NCI-H510A treated with DMSO at 0.1 percent for 48 hours (cell line): ENCODE measurements at places on chromosomes 13 and 19.

- no peak for DNase-seq
These were observed 165.7 kb upstream of the KL start for GRCh38 chr13:32850316-32851052.

DNA sequence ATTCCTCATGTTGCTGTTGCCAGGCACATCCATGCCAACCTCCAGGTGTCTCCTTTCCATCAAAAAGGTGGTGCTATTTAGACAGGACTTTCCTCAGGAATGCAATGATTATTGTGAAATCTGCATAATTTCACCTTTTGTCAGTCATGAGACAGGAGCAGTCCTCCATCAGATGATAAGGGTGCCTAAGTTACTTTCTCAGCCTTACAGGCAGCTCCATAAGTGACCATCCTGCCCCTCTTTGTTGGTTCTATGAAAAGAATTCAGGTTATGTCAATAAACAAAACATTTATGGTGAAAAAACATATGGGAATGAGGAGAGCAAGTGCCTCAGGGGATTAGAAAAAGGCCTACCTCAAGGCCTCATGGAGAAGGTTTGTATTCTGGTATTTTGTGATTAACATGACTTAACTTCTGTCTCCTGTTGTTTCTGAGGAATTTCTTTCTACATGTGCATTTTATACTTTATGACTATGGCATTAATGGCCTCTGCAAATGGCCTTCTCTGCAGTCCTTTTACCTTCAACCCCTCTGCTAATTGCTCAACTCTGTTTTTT is 110.3 kb upstream of the DIAPH3 start:
- DNase-seq, result no peak

DNA sequence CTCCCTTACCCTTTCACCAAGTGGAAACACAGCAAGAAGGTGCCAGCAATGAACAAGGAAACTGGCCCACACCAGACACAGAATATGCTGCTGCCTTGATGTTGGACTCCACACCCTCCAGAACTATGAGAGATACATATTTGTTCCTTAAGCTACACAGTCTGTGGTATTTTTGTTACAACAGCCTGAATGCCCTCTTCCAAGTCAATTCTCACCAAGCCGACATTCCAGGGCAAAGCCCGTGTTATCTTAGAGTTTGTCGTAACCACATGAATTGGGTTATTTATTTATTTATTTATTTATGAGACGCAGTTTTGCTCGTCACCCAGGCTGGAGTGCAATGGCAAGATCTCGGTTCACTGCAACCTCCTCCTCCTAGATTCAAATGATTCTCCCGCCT is 14.9 kb downstream of the FGF21 start:
- DNase-seq, result no peak

DNA sequence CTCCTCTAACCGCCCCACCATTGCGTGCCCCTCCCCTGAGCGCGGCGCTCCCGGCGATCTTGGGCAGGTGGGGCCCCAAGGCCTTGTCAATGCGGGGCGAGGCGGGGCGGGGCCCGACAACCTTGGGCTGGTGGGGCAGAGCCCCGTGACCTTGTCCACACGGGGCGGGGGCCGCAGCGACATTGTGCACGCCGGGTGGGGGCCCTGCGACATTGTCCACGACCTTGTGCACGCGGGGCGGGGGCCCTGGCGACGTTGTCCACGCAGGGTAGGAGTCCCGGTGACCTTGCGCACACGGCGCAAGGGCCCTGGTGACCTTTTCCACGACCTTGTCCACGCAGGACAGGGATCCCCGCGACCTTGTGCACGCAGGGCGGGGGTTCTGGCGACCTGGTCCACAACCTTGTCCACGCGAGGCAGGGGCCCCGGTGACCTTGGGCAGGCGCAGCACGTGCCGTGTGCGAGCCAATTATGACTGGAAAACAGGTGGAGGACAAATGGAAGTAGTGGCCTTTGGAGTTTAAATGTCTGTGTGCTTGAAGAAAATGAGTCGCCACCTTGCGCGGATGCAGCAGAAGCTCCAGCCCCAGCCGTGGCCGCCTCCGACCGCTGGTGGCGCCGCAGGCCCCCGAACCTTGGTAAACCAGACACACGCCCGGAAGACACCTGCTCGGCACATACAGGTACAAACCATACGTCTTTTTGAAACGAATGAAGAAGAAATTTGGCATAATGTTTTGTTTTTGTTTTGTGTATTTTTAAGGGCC is 62.6 kb downstream of the LATS2 start:
- DNase-seq, result no peak

- no peak for DNase-seq
These were observed 19.6 kb downstream of the MTMR6 start for GRCh38 chr13:25267715-25268114.

DNA sequence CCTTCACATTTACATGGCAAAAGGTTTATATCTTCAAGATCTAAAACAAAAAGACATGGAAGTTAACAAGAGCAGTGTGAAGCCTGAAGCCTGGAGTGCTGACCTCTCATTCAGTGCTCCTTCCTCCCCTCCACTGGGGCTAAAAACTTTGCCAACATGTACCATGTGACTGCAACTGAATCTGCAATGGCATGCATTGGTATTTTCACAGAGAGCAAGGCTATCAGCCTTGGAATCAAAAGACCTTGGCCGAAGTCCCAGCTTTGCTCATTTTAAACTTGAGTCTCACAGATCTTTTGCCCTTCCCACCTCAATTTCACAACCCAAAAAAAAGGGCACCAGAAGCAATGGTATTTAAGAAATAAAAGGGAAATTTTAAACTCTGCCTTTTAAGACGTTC is 325.1 kb downstream of the DCT start:
- no peak for DNase-seq

- DNase-seq, result no peak
These were observed at the start of gene PGLYRP2 for GRCh38 chr19:15479391-15480345. Gene PGLYRP2, minus strand, starts transcription at chr19:15479501. Its CDS starts 130 bp downstream, at chr19:15479371.

GRCh38 chr19:38089440-38089839 is 134.6 kb downstream of the DPF1 start:
- DNase-seq, result no peak

DNA sequence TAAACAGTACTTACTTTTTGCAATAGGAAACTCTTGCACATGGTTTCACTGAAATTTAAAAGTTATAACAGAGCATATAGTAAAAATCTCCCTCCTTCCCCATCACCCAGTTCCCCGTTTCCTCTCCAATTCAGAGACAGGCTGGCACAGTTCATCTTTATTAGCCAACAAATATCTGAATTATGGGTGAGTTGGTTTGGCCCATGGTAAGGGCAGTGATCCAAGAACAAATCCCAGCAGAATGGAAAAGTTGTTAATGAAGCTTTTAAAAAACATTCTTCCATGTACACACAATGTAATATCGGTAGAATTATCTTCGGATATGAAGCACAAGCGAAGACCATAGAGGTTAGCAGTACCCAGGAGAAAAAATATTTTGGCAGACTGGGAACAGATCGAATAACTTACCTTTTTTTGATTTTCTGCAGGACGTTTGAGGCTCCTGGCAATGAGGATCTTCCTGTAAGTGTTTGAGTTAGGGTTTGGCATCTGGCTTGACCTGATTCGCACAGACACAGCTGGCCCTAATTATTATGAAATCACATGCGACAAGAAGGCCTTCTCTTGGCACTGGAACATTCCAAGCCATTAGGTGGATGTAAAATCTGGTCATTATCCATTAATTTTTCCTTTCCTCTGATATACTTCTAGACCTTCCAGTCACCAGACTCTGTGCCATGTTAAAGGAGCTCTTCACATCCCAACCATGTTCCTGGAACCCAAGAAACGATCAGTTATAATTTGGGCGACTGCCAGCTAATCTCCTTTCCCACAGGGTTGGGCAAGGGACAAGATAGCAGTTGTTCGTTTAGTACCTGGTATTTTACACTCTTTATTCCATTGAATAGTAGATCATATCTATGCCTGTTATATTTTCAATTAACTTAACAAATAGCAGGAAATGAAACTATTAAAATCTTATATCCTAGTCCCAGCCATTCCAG is 139.4 kb upstream of the TSC22D1 start:
- DNase-seq, result no peak

DNA sequence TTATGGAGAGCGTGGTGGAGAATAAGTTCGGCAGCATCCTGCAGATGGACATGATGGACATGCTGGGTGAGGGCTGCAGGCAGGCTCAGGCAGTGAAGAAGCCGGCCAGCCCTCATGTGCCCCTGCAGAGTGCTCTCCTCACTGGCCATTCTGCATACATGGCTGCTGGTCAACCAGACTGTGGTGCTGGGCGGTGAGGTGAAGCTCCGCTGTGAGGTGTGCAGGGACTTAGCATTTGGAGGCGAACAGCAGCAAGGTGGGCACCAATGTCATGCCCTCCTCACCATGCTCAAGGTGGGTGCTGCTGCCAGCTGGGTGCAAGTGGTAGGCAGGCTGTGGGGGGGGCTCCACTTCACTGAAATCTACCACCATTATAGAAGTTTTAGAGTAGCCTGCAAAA is 5.7 kb upstream of the ZNF492 start:
- no peak for DNase-seq

DNA sequence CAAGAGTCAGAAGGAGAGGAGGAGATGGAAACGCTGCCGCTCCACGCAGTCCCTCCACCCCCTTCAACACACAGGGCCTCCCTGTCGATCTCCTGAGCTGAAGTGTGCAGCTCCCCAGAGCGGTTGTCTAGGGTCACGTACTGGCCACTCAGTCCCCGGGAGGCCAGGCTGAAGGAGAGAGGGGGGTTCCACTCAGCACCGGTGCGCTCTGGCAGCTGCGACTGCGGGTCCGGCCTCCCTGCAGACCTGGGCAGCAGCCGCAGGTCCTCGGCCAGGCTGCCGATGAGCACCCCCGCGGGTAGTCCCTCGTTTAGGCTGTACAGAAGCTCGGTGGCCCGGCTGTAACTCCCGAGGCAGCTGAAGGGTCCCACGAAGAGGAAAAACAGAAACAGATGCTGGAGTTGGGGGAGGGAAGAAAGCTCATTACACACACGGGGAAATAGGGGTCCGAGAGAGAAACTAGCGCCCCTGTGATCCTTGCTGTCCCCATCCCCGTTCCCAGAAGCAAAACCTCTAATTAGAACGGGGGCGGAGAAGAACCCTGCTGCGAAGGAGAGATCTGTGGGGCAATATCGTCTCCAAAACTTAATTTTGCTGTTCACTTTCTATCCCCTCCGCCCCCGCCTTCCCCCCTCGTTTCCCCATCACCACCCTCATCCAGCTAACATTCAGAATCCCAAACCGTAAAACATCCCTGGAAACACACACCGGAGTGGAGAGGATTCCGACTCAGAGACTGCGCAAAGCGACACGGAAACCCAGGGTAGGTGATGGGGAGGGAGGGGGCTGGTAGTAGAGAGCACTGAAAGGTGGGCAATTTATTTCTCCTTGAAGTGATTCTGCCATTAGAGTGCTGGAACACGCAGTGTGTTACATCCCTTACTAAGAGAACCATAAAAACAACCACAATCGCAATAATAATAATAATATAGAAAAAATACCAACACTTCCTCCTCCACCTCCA is 1.8 kb downstream of the PCDH20 start:
- no peak for DNase-seq

GRCh38 chr13:72458701-72459100 is 268.7 kb downstream of the MZT1 start:
- no peak for DNase-seq

DNA sequence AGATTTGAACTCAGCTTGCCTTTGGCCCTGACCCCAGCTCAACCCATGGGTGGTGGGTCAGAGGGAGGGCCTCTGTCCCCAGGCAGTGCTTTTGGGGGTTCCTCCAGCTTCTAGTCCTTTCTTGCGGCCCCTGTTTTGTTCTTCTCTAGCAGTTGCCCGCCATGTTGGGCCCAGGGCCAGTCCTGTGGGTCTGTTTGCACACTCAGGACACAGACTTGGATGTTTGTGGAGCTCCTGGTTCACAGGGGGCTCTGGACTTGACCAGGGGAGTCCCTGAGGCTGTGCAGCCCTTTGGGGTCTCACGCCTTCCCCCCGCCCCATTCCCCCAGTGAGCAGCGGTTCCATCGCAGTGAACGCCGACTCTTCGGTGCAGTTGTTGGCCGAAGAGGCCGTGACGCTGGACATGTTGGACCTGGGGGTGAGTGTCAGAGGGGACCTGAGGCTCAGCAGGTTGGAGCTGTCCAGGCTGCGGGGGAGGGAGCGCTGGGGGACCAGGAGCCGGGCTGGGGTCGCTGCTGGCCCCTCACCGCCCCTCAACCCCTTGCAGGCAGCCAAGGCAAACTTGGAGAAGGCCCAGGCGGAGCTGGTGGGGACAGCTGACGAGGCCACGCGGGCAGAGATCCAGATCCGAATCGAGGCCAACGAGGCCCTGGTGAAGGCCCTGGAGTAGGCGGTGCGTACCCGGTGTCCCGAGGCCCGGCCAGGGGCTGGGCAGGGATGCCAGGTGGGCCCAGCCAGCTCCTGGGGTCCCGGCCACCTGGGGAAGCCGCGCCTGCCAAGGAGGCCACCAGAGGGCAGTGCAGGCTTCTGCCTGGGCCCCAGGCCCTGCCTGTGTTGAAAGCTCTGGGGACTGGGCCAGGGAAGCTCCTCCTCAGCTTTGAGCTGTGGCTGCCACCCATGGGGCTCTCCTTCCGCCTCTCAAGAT is 2.5 kb downstream of the ATP5F1D start:
- peak; percentile 56 for DNase-seq

- DNase-seq, result no peak
These were observed 31.1 kb downstream of the ITM2B start for GRCh38 chr13:48264058-48264457.

GRCh38 chr13:112325920-112326645 is 50.1 kb upstream of the SPACA7 start:
- DNase-seq, result no peak
